Activated CD4-positive, alpha-beta T cell treated with anti-CD3 and anti-CD28 coated beads for 24 hours (primary cell): ENCODE measurements at places on chromosomes 7 and 10.

GRCh38 chr10:114682121-114682520, 24.0 kb upstream of the ABLIM1 start:
- DNase-seq: no peak

DNA sequence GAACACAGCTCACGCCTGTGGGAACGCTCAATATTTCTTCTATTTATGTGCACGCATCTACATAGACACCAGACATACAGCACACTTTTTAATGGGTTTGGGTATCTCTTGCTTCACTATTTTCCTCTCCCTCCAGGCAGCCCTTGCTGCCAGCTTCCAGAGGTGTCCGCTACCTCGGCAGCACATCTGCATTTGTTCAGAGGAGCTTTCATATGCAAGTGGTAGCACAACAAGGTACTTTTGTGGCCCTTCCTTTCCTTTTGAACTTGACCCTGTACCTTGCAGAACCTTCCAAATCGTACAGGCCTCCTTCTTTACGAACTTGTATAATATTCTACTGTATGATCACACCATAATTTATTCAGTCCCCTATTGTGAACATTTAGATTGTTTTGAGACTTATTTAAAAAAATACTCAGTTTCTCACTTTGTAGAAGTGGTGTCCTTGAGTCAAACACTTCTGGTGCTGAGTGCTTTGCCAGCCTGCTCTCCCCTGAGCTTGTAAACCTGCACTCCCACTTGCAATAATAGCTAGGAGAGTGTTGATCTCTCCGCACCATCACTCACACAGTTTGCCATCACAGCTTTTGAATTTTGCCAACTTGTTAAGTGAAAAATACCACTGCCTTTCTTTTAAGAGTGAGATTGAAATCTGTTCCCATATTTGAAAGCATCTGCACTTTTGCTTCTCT, 106.0 kb upstream of the ZNF32 start:
- DNase-seq: no peak

GRCh38 chr10:59037506-59037905, 138.9 kb upstream of the PHYHIPL start:
- DNase-seq: no peak

DNA sequence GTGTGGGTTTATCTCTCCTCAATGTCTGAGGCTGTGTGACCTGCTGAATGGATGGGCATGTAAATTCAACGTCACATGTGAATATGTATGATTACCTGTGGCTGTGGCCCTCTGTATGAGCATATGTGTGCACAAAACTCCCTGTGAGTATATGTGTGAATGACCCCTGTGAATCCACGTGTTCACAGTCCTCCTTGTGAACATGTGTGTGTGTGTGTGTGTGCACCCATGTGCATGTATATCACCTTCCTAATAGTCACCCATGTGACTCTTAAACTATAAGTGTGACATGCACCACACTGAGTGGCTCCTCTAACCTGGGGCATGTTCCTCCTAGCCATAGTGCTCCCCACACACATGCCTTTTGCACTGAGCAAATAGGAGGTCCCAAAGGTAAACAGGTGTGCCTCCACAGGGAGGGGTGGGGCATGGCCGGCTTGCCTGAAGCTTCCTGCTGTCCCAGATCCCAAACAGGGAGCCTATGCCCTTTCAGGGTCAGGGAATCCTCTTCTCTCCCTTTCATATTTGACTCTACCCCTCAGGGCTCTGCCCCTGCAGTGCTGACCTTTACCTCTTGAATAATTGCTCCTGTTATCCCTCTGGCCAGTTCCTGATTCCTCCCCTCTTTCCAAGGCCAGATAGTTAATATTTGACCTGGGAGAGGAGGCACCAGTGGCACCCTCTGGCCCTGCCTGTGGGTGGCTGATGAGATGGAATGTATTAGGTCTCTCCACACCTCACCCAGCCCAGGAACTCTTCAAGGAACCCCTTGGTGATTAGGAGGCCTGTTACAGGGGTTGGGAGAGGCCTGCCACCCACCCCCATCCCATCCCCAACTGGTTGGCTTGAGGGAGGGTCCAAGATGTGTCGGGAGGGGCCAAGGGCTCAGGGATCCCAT, 1.9 kb downstream of the SEMA4G start:
- no peak for DNase-seq

DNA sequence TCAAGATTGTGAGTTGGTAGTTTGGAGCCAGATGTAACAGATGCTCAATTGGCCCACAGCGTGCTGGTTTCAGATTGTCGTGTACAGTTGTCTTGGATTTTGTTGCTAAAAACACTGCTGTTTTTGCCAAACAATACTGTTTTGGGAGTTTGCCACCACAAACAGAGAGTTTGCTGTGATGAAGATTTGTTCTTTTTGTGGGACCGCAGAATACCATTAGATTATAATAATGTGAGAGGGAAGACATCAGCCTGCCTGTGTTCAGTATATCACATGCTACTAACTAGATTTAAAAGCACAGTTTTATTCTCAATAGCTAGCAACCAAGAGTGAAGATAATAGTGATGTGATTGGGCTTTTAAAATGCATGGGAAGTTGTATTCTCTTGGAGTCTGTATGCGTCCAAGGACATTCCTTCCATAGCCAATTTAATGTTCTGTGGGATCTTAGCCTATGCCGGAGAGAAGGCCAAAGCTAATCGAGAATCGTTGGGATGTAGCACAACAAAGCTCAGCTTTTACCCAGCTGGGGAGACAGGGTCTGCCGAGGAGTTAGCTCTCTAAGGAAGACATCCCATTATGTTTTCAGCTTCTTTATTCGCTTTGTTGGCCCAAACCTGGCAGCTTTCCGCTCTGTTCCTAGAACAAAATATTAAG, 18.7 kb upstream of the ITGA8 start:
- DNase-seq: no peak

GRCh38 chr7:24052572-24053260, 231.3 kb upstream of the NPY start:
- DNase-seq: no peak

- no peak for DNase-seq
Observed at GRCh38 chr7:50355817-50356178, 51.3 kb downstream of the IKZF1 start.

GRCh38 chr10:74755273-74755672, 71.1 kb upstream of the KAT6B start:
- DNase-seq: no peak

- DNase-seq: no peak
Observed at GRCh38 chr7:509426-510130, 10.1 kb downstream of the PDGFA start.

DNA sequence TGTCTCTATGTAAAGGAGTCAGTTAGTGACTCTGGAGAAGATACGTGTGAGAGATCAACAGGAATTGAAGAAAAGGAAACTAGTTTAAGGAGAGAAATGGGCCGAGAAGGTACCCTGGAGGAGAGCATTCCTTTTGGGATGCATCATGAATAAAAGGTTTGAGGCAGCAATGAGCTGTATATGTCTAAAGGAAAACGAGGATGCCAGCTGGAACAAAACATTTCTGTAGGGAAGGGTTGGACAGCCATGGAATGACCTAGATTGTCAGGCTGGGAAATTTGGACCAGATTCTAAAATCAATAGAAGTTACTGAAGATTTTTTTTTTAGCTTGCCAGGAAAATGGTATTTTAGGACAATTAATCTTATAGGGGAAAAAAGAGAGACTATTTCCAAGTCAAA, 17.2 kb upstream of the MPP7 start:
- DNase-seq: no peak

GRCh38 chr7:15327001-15327400, 234.8 kb downstream of the AGMO start:
- DNase-seq: no peak

DNA sequence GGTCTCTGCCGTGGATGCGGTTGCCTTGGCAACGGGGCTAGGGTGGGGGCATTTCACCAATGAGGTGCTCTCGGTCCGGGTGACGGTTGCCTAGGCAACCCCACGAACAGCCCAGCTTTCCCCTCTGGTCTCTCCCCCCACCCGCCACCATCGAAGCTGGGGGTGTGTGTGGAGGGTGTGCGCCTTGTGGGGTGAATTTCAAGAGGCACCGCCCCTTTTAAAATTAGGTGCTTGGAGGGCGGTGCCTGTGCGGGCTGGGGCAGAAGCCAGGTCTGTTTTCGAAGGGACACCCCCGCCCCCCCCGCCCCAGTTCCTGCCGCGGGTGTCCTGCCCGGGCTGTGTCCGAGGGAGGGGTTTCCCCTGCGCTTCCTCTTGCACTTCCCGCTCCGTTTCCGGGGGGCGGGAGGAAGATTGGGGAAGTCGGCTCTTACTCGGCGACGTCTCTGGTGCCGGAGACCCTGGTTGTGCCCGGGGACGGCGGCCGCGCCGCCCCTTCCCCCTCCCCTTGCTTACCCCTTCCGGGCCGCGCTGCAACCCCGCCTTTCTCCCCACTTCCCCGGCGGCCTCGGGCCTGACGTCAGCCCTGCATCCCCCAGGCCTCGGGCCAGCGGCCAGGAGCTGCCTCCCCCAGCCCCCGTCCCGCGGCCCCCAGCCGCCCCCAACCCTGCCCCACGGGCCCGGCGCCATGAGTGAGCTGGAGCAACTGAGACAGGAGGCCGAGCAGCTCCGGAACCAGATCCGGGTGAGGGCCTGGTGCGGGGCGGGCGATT, 2.2 kb downstream of the GNB2 start:
- peak; percentile 57 for DNase-seq

DNA sequence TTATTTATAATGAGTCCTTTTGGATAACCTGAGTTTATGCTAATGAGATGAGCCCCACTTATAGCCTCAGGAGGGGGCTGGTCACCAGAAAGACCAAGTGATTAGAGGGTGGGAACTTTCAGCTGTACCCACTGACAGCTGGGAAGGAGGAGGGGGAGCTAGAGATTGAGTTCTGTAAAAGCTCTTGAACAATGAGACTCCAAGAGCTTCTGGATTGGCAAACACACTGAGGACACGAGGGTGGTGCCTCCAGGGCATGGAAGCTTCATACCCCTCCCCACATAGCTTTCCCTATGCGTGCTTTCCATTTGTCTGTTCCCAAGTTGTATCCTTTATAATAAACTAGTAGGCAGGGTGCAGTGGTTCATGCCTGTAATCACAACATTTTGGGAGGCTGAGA, 20.3 kb downstream of the MRPS24 start:
- no peak for DNase-seq

DNA sequence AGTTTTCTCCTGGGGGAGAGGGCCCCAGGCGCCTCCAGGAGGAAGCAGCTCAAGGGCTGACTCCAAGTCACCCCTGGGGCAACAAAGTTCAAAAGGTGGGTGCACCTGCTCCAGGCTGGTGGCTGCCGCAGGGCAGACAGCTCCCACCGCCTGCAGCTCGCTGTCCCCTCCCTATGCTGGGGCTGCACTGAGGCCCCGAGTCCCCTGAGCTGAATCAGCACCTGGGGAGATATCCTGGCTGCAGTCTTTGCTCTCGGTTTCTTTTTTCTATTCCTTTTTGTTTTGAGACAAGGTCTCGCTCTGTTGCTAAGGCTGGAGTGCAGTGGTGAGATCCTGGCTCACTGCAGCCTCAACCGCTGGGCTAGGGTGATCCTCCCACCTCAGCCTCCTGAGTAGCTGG, 183.4 kb downstream of the DNAJB6 start:
- DNase-seq: no peak

GRCh38 chr10:96701265-96701664, 19.0 kb downstream of the PIK3AP1 start:
- no peak for DNase-seq

DNA sequence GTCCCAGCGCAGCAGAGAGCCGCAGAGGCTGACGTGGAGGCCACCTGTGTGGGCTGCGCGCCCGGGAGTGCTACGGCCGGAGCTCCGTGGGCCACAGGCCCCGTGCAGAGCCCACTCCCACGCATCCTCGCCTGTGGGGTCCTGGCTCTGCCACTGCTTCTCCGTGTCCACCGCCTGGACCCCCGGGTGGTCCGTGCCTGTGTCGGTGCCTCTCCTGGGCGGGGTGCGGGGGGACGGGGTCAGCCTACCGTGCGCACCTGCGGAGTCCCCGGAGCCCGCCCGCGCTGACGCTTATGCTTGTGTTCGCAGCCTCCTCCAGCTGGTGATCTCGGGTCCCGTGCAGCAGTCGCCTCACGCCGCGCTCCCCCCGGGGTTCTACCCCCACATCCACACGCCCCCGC, 7.8 kb upstream of the ZNF853 start:
- DNase-seq: no peak

DNA sequence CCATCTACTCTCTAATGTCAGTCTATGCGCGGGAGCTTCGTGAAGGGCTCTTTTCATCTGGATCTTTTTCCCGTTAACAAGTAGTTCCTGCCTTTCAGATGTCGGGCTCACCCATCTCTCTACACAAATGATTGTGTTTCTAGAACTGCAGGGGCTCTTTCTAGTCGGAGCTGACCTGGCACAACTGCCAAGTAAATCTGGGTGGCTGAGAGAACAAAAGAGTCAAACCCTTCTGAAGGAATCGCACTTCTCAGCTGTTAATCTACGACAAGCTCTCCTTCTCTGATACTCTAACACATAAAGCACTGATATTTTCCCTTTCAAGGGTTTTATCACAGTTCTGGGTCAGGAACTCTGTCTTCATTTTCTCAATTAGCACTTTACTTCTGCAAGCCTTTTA, 144.7 kb downstream of the NRP1 start:
- DNase-seq: no peak

DNA sequence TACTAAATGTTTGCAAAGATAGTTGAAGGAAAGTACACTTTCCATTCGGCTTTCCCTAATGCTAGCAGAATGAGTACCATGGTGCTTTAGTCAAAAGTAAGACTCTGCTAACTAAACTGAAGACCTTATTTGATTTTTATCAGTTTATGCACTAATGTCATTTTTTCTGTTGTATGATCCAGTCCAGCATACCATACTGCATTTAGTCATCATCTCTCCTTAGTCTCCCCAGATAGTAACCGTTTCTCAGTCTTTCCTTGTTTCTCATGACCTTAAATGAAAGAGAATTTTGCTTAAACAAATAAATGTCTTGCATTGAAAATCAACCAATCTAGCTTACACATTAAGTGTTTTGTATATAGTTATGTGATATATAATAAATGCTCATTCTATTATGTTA, 529.5 kb upstream of the SEMA3D start:
- no peak for DNase-seq

GRCh38 chr10:27413387-27413786, 90.7 kb upstream of the RAB18 start:
- DNase-seq: no peak

GRCh38 chr10:73577788-73578187, 13.4 kb downstream of the USP54 start:
- DNase-seq: no peak

GRCh38 chr7:101094791-101095375, 9.6 kb downstream of the TRIM56 start:
- peak; percentile 32 for DNase-seq

GRCh38 chr10:80856186-80856585, 318.5 kb downstream of the SH2D4B start:
- DNase-seq: no peak
